ENCODE measurements at places on chromosomes 1 and 21.

DNA sequence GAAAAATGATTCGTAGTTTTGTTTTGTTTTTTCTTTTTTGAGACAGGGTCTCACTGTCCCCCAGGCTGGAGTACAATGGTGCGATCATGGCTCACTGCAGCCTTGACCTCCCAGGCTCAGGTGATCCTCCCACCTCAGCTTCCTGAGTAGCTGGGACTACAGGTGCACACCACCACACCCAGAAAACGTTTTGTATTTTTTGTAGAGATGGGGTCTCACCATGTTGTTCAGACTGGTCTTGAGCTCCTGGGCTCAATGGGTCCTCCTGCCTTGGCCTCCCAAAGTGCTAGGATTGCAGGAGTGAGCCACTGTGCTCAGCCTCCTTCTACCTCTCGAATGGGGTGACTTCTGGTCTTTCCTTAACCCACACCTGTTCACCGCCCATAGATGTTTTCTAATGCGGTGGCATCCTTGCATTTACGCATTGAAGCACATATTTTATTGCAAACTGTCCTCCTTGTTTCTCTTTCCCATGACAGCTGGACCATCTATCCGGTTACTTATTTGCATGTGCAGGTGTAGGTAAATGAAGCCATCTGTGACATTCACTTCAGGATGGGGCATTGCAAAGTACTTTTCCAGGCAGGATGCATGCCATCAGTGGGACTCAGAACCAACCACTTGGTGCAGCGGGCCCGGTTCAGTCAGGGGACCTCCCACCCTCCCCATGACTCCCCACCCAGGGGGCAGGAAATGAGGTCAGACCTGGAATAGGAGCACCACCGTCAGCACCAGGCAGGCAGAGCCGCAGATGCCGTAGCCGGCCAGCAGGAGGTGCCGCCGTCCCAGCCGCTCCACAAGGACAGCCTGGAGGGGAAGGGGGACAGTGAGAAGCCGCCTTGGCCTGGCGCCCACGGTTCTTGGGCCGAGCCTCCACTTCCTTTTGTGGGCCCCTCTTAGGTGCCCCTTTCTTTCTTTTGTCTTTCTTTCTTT, 16.5 kb downstream of the SLC2A7 start:
- peak; percentile 72 for DNase-seq

DNA sequence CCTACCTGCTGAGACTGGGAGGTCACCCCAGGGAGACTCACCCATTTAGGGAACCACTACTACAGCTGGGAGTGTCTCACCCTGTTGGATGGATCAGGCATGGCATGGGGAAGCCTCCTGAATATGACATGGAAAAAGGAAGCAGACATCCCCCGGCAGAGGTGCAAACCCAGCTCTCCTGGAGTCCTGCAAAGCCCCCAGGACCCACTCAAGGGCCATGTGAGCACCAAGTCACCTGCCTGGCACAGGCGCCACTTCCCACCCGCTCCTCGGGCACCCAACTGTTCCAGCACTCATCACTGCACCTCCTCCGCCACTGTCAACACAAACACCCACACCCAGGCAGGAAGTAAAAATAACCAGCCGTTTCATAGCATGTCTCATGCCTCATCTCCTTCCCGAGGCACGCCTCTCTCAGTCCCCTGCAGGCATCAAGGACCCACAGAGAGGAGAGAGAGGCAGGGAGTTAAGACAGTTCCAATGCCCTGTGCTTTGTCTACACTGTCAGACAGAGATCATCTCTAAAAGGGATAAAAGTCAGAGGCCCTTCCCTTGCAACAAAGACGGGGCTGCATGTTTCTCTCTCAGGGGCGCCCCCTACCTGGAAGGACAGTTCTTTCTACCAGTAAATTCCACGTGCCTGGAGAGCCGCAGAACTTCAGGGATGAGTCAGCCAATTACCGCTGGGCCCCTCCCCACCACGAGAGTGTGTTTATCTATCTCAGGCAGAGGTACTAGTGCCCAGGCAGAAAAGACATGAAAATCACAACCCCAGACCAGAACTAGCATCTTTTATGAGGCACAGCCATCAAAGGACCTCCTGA, 150.1 kb upstream of the SOD1 start:
- peak; percentile 38 for DNase-seq

DNA sequence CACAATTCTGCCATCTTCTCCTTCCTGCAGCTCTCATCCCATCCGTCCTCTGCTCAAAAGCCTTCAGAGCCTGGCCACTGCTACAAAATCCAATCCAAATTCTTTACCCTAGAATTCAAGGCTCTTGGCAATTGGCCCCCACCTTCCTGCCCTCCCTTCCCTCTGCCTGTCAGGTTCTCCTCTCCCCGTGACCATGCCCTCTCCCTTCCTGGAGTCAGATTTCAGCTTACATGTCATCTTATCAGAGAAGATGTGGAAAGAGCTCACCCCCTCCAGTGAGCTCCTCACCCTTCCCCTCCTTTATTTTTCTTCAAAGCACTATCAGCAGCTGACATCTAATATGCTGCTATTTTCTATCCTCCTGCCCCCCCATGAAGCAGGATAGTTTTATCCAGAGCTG, 86.9 kb downstream of the GRIK3 start:
- DNase-seq: no peak

GRCh38 chr1:25729790-25730644, 70.0 kb upstream of the SELENON start:
- no peak for DNase-seq

DNA sequence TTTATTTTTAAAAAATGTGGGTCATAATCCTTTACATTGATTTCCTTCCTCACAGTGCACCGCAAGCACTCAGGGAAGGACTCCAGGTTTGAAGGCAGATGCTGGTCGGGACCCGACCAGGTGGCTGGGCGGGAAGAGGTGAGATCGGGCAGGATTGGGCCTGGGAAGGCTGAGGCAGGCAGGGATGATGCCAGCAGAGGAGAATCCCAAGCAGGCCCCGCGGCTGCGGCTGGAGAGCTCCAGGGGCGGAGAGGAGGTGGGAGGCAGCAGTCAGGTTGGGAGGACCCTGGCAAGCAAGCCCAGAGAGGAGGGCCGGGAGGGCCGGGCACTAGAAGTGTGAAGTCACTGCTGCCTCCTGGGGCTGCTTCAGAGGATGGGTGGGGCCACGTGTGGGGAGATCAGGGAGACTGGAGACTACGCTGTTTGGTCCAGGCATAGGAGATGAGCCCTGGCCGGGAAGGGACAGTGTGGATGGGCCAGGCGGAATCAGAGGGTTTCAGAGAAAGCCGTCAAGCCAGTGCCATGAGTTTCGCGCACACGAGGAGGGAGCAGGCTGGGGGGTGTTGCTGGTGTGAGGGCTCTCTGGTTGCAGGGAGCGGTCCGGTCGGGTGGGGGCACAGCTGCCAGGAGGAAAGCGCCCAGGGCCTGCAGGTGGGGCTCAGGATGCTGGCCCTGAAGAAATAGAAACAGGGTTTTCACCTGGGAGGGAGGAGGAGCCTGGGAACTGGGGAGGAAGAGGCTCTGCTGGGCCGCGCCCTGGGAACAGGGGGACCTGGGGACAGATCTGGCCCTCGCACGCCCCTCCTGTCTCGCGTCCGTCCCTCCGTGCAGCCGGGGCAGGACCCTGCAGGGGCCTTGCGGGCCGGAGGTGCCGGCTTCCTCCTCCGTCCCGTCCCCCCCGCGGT, 888 bp upstream of the COL18A1 start:
- peak; percentile 52 for DNase-seq

DNA sequence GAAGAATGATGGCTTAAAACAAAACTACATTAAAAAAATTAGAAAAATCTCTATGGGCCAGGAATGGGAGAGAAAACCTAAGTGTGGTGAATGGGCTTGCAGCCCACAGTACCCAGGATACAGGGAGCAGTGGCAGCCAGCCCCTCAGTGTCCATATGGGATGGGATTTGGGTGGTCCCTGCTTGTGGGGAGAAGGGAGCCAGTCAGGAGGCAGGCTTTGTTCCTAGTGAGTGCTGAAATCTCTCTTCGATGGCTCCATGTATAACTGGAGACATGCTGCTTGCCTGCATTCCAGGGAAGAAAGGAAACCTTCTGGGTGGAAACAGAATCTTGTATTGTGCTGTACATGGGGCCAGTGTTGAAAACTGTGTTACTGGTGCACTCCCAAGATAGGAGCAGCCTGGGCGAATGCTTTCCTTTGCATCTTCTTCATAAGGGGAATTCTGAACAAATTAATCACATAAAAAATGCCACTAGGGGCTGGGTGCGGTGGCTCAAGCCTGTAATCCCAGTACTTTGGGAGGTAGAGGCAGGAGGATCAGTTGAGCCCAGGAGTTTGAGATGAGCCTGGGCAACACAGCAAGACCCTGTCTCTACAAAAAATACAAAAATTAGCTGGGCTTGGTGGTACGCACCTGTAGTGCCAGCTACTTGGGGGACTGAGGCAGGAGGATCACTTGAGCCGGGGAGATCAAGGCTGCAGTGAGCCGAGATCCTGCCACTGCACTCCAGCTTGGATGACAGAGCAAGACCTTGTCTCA, 36.0 kb downstream of the PTPRU start:
- DNase-seq: peak; percentile 65

GRCh38 chr1:17617787-17618557, 78.5 kb downstream of the ARHGEF10L start:
- DNase-seq: no peak

DNA sequence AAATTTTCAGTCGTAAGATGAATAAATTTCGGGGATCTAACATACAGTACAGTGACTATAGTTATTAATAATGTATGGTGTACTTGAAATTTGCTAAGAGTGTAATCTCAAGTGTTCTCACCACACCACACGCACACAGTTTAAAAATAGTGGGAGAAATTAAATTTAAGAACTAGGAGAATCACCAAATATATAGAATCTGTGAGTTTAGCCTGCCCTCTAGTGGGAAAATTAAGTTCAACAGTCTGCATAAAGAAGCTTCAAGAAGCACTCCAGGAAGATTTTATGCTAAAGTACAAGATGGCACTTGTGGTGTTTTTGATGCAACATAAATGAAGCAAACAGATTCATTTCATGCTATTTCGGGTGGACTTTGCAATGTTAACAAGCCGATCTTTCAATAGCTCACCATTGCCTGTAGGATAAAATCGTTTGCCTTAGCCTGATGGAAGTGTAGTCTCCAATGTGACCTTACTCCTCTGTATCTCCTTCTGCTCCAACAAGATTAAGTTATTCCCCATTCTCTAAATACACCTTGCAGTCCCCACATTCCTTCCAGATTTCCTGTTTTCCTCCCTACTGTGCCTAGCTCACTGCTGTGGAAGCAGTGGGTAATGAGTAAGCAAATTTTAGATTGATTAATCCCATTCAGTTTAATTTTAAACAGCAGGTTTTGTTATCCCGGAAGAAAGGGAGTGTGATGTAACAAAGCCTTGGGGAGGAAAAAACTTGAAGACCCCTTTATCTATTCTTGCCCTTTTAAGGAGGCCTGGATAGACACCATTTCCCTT, 8.7 kb upstream of the PIK3C2B start:
- DNase-seq: peak; percentile 69

- DNase-seq: no peak
Measured at GRCh38 chr1:2067981-2068380, 17.8 kb downstream of the PRKCZ start.

DNA sequence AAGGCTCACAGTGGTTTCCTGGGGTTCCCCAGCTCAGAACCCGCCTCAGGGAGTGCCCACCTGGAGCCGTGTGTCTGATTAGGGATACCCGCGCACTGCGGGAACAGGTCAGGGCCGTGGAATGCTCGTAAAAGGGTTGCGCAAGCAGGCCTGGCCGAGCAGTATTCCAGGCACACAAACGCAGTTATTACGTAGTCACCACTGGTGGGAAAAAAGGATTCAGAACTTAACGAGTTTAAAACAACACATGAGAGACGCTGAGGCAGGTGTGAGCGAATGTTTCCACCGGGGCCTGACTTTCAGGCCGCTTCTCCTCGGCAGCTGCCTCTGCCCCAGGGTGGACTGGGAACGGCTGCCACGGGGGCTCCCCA, 18.2 kb downstream of the PLCH2 start:
- no peak for DNase-seq

GRCh38 chr1:3863231-3863935, 6.1 kb downstream of the DFFB start:
- DNase-seq: no peak

Measured in neural progenitor cell (in vitro differentiated cells).